CD4-positive, alpha-beta T cell treated with Interleukin-21 for 1 hour (primary cell): ENCODE measurements at places on chromosomes 16 and 17.

DNA sequence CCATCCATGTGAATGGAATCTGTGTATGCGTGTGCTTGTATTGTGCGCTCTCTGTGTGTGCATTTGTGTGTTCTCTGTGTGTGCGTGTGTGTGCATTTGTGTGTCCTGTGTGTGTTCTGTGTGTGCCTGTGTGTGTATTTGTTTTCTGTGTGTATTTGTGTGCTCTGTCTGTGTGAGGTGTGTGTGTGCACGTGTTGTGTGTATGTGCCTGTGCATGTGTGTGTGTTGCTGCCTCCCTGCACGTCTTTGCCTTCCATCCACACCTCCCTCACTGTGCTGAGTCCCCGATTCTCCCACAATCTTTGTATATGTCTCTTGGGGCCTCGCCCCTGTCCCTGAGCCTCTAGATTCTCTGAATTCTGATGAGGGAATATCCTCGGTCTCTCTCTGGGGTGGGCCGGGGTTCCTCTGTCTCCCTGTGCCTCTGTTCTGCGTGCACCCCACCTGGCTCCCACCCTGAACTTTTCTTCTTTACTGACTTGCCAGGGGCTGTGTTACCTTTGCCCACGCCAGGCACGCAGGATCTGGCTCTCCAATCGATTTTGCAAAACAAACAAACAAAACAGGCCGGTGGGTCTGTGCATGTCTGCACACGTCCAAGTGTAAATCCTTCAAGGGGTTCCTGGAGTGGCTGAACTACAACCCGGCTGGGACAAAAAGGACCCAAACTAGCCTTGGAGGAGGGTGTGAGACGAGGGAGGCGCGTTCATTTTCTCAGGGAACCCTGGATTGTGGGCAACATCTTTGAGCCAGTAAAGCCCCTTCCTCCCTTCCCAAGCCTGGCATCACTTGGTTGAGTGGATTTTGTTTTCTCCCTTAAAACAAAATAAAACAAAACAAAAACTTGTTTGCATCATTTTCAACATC lies 8.1 kb upstream of the FOXF1 start:
- no peak for DNase-seq

DNA sequence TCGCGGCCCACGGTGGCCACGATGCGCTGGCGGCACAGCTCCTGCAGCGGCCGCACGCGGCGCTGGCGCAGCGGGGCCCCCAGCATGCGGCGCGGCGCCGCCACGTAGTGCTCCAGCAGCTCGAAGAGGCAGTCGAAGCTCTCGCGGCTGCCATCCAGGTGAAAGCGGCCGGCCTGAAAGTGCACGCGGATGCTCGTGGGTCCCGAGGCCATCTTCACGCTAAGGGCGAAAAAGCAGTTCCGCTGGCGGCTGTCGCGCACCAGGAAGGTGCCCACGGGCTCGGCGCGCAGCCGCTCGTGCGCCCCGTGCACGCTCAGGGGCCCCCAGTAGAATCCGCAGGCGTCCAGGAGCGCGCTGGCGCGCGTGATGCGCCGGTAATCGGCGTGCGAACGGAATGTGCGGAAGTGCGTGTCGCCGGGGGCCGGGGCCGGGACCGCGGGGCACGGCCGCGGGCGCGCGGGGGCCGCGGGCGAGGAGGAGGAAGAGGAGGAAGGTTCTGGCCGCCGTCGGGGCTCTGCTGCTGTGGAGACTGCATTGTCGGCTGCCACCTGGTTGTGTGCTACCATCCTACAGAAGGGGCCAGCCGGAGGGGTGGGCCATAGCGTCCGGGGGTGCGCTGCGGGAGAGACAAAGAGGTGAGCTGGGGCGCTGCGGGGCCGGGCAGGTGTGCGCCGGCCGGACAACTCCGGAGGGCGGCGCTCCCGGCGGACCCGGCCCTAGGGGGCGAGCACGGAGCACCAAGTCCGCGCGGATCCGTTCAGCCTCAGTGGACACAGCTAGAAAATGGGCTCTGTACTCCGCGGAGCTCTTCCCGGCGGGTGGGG lies 879 bp downstream of the SOCS1 start:
- DNase-seq, result peak; percentile 69

DNA sequence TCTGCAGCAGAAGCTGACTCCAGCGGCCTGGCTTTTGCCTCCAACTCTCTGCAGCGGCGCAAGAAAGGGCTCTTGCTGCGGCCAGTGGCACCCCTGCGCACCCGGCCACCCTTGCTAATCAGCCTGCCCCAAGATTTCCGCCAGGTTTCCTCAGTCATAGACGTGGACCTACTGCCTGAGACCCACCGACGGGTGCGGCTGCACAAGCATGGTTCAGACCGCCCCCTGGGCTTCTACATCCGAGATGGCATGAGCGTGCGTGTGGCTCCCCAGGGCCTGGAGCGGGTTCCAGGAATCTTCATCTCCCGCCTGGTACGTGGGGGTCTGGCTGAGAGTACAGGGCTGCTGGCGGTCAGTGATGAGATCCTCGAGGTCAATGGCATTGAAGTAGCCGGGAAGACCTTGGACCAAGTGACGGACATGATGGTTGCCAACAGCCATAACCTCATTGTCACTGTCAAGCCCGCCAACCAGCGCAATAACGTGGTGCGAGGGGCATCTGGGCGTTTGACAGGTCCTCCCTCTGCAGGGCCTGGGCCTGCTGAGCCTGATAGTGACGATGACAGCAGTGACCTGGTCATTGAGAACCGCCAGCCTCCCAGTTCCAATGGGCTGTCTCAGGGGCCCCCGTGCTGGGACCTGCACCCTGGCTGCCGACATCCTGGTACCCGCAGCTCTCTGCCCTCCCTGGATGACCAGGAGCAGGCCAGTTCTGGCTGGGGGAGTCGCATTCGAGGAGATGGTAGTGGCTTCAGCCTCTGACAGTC lies 1.3 kb downstream of the PARD6A start:
- DNase-seq, result no peak

GRCh38 chr16:11315510-11315909 lies 29.7 kb upstream of the RMI2 start:
- DNase-seq, result no peak

- DNase-seq, result no peak
Measured at GRCh38 chr17:75430159-75430974, 24.9 kb upstream of the GRB2 start.

DNA sequence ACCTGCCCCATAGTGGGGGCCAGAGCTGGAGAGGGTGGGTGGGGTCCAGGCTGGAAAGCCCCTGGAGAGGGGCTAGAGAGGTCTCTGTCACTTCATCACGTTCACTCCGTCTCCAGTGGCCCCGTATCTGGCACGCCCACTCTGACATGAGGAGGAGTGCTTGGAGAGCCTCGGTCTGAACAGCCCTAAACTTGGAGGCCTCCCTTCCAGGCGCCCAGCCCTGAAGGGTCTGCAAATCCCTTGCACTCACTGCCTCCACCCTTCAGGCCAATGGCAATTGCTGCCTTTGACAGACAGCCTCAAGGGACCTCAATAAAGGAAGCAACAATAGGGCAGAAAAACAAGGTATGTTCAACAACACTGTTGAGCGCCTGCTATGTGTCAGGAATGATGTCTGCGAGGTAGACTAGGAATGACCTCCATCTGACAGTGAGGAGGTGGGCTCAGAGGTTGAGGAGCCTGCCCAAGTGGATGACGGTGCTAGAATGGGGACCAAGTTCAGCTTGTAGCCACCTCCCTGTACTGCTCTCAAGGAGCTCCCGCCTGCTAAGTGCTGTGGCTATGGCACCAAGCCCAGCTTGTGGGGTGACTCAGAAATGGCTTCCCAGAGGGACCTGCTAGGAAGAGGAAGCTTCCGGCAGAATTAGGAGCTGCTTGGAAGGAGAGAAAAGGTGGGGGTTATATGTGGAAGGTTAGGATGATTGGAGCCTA lies 2.9 kb upstream of the EPX start:
- DNase-seq, result no peak

GRCh38 chr16:57630931-57631845 lies 2.8 kb downstream of the ADGRG1 start:
- DNase-seq, result no peak

GRCh38 chr16:55471448-55472097 lies 7.4 kb upstream of the MMP2 start:
- no peak for DNase-seq

- no peak for DNase-seq
Measured at GRCh38 chr16:46729326-46729995, 18.7 kb downstream of the MYLK3 start.

DNA sequence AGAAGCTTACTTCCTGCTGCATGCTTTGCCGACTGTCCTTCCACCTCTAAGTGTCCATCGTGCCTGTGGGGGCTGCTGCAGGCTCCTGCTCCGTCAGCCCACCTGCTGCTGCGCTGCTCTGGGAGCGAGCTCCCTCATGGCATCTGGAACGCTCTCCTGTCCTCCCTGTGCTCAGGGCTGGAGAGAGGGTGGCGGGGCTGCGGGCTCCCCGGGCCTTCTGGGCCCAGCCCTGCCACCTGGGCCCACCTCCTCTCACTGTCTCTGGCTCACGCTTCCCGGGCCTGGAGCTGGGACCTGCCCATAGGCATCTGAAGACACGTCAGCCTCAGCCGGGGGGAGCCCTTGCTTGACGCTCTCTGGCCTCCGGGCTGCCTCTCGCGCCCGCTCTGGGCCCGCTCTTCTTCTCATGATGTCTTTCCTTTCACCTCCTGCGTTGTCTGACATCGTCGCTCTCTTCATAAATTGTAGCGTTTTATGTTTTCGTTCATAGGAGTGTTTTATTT lies 27.0 kb downstream of the NME3 start:
- DNase-seq, result no peak

- DNase-seq, result no peak
Measured at GRCh38 chr16:57669476-57670162, 1.5 kb downstream of the ADGRG3 start.

DNA sequence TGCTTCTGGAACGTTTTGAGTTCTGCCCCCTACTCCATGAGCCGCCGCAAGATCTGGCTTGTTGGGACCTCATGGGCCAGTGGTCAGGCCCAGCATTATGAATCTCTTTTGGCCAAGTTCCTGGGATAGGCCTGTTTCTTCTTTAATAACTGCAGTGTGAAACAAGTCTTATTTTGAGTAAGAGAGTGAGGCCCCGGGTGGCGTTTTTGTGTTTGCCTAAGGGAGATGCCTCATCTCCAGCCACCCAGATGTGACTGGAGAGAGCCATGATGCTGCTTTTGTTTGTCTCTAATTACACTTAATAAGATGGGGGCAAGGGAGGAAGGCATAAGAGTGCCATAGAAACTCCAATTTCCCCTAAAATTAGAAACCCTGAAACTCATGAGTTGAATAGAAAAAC lies 39.8 kb downstream of the KSR1 start:
- no peak for DNase-seq

GRCh38 chr16:2223942-2224486 lies 623 bp downstream of the E4F1 start:
- DNase-seq, result peak; percentile 20

DNA sequence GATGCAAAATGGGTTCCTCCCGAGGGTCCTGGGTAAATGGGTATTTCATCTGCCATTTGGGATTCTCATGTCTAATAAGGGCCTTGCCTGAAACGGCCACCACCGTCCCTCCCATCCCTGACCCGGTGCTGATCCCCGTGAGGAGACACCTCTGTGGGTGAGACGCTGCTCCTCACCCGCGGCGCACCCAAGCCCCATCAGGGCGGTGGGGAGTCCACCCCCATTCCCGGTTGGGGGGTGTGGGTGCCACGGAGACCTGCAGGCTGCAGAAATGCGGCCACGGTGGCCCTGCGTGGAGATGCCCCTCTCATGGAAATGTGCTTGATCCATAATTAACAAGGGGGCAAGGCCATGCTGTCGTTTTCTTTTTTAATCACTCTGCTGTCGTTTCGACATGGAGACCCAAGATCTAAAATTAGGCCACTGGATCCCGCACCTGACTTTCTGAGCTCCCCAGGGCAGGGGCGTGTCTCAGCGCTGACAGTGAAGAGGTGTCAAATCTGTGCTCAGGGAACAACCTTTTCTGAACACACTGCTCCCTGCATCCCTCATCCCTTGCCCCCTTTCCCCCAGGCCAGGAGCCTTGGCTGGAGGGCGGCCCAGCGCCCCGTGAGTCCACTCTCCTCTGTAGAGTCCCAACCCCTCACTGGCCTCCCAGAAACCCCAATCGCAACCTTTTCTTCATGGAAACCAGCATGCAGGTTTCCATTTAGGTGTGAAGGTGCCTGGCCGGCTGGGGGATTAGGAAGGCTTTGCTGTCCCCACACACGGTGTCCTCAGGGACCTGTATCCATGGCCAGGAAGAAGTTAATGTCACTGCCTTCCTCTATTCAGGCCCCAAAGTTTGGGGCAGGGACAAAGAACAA lies 38.9 kb downstream of the PEMT start:
- no peak for DNase-seq

DNA sequence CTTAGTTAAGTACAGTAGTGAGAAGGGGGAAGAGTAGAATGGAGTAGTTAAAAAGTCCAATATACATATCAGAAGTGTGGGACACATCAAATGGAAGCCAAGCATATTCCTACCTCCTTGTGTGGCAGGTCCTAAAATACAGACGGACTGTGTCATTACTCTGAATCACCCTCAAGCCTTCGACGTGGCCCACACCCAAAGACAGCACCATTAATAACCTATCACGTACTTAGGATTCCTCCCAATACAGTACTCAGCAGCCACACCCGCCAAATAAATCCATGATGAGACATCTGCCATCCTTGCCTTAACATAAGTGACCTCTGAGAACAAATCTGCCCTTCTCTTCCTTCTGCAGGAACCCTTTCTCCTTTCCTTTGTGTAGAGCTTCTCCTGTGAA lies 38.9 kb downstream of the UBE2G1 start:
- DNase-seq, result no peak
